ENCODE measurements at places on chromosomes 5 and 9.

GRCh38 chr5:90494043-90494442 lies 19.4 kb downstream of the POLR3G start:
- no peak for DNase-seq

GRCh38 chr5:73999297-73999696 lies 373.3 kb downstream of the ARHGEF28 start:
- no peak for DNase-seq

DNA sequence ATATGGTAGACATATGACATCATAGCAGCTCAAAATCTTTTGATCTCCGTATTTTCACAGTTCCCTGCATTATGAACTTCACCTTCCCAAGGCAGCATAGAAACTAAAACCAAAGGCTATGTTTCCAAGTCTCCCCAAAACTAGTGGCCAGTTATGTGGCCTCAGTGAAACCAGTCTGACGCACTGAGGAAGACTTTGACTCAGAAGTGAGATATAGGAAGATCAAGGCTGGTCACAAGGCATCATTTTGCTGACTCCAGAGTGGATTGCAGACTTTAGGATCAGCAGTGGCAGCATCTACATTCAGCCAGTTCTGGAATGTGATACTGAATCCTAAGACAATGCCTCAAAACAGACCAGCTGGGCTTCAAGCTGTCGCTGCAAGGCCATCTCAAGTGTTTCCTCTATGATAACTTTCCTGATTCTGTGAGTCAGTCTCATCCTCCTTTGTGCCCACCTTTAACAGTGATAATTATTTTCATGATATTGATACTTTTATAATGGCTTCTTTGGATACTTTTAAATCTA lies 34.4 kb upstream of the ELL2 start:
- DNase-seq: no peak

DNA sequence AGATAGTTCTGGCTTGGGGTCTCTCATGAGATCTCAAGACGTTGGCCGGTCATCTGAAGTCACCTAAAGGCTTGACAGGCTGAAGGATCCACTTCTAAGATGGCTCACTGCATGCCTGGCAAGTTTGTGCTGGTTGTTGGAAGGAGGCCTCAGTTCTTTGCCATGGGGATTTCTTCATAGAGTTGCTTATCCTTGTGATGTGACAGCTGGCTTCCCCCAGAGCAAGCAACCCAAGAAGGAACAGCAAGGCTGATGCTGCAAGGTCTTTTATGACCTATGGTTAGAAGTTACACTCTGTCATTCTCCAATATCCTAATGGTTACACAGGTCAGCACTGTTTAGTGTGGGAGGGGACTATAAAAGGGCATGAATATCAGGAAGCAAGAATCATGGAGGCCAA lies 20.7 kb upstream of the GRPEL2 start:
- no peak for DNase-seq

- DNase-seq: no peak
Observed at GRCh38 chr5:178854284-178854683, 5.5 kb upstream of the ZNF354B start.

DNA sequence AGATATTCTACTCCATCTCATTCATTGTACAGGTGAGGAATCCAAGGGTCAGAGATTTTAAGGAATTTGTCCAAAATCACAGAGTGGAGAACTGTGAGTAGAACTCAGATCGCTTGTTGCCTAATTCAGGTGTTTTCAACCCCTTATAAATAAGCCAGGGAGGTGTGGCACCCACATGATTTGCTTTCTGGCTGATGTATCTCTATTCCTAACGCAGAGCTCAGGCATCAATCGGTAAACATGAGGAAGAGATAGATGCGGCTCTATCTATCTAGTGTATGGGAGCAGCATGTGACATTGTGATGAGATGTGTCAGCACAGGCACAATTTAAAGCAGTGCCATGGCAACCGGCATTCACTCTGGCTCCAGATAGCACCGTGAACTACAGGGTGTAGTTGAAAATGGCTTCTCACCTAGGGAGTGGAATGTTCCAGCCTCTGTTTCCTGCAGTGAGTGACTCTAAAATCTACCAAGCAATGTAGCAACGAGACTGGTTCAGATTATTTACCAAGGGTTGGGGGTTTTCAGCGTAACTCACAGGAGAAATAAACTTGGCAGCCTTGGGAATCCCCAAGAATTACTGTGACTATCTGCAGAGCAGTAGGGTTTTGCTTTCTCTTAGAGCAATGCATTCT lies 53.4 kb upstream of the SUB1 start:
- no peak for DNase-seq

GRCh38 chr5:56175488-56175887 lies 57.6 kb downstream of the ANKRD55 start:
- DNase-seq: no peak

- DNase-seq: no peak
Observed at GRCh38 chr5:105954341-105954740, 1716.4 kb downstream of the EFNA5 start.

DNA sequence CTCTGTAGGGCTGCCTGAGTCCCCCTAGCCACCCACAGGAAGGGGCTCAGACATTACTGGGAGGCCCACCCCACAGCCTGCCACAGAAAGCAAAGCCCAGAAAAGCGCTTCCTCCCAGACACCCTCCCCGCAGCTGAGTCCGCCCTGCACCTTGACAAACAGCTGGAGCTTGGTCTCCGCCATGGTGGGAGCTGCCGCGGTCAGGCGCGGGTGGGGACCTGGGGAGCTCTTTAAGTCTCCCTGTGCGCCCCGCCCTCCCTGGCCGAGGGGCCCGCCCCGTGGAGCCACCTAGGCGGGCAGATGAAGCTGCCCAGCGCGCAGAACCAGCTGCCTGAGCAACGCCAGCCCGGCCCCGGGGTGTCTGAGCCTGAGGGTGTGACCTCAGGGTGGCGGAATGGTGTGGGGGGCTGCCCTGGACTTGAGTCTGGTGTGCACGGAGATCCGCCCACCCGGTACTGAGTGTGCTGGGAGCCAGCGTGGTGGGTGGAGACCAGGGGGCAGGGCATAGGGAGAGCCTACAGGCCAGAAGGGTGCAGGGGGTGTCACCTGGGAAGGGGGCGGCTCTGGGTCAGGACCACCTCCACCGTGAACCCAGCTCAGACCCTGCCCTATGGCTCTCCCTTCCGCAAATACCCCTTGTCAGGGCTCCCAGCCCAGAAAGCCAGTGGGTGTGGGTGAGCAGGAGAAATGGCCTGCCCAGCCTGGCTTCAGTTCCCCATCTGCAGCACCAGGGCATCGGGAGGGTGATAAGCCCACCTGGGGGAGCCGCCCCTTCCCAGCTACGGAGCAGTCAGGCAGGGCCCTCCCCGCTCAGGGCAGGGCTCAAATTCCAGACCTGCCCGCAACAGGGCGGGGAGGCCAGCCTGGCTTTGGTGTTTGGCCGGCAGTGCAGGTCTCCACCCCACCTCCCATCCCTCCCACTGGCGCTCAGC lies at the start of gene CLIC3:
Gene CLIC3 (minus strand): TSS at position 208 of the 932 bp plus-strand sequence. CDS start 25 bp downstream, at position 183.
- DNase-seq: no peak

DNA sequence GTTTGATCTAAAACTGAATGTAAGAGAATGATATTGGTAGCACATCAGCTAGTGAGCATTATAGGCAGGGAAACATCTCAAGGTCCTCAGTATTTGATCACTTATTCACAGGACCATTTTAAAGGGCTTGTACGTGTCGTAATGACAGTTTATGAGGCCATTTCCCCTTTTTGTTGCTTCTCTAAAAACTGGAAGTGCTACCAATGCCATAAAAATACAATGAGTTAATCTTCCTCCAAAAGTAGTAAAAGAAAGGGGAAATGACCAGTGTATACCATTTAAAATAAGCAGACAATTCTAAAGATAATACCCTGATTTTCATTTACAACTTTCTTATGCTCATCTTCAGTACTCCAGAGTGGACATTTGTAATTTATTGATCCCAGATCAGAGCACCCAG lies 285.8 kb upstream of the PCSK5 start:
- DNase-seq: no peak

GRCh38 chr5:58446024-58446423 lies 13.9 kb downstream of the PLK2 start:
- DNase-seq: no peak

DNA sequence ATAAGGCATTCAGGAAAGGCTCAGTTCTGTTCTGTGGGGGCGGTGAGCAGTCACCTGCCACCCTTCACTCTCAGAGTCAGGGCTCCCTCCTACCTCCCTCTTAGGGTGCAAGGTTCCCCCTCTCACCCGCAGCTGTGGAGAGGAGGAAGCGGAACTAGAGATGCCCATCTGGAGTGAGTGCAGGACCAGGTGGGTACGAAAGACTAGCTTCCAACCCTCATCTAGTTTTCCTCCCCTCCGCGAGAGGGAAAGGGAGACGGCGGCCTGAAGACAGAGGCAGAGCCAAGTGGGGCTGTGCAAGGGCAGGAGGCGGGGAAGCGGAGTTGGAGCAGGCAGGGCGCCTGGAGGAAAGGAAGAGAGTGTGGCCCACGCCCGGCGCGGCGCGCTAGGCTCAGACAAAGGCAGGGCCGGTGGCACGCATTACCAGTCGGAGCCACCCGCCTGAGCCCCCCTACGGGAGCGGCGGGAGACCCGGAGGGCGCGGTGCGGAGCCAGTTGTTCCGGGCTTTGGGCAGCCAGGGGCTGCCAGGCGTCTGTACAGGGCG lies 7.3 kb downstream of the PRR7 start:
- no peak for DNase-seq

DNA sequence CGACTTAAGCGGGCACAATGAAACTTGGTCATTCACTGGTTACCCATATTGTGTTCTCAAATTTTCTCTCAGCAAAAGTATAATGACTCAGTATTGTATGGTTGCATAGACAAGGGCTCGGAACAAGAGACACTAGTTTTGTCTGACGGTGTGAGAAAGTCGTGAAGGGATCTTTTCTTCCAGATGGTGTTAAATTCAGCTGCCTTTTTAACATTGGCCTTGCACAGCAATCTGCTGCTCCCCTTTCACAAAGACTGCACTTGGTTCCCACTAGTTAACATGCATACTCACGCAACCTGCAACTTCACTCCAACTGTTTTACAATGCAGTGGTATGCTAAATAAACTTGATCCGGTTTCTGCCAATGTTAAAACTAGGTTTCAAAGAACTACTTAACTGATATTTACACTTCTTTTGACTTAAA lies 219.2 kb downstream of the MEF2C start:
- DNase-seq: no peak

GRCh38 chr5:154109416-154110106 lies 70.8 kb downstream of the MFAP3 start:
- DNase-seq: no peak

- no peak for DNase-seq
Observed at GRCh38 chr5:78920604-78921003, 64.5 kb downstream of the ARSB start.

DNA sequence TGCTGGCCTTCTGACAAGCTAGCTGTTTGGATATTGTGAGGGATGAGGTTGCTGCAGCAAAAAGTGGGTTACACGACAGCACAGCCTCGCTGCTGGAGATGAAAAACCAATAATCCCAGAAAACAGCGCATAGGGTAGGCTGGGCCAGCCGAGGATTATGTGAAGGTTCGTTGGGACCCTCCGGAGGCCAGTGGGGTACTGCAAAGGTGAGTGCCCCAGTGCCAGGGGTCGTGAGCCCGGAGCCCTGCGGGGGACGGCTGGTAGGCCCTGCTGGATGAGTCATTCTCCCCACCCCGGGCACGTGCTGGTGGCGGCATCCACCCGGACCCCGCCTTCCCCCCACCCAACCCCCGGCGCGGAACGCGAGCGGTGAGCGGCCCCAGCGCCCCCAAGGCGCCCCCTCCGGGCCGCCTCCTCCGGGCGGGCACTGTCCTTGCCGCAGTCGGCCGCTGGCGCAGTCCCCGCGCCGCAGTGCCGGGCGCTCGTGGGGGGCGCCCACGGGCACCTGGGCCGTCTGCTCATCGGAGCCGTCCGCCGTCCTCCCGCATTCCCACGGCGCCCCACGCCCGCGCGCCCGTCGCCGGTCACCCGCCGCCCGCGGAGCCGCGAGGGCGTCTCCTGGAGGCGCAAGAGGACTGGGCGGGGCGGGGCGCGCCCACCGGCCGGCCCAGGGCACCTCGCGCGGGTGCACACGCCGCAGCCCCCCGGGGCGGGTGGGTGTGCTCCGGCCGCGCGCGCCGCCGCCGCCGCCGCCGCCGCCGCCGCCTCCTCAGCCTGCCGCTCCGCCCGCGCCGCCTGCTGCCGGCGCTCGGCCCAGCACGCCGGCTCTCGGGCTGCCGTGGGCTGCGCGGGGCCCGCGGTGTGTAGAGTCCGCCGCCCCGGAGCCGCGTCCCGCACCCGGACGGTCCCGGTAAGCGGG lies at the start of gene PHF24:
Gene PHF24 (plus strand): TSS at position 794 of the 919 bp plus-strand sequence. CDS start 13,014 bp downstream, outside the sequence.
- no peak for DNase-seq

Measured in stimulated activated CD4-positive, alpha-beta T cell treated with anti-CD3 and anti-CD28 coated beads, Interleukin-1b, Interleukin-23, amount 100 ng/mL, for 1 hour (primary cell).